NCI-H2081 treated with DMSO at 0.1 percent for 48 hours (cell line): ENCODE measurements at places on chromosomes 1 and 21.

DNA sequence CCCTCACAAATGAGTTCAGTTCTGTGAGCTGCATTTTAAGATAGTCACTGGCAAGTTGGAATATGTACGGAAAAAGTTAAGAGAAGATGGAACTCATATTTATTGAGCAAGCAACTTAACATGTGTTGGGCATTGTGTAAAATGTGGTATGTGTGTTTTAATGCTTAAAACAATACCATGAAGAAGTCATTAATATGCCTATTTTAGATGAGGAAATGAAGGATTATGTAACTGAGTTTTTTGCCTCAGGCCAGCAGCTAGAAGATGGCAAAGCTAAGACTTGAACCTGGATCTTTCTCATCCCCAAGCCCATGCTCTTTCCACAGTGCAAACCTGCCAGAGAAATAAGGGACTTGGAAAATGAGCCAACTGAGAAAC lies 48.9 kb downstream of the SPATA46 start:
- DNase-seq = no peak

- peak; percentile 63 for DNase-seq
Observed at GRCh38 chr1:158485455-158485854, 13.4 kb downstream of the OR10R2 start.

GRCh38 chr1:220219865-220220698 lies 52.2 kb downstream of the RAB3GAP2 start:
- no peak for DNase-seq

DNA sequence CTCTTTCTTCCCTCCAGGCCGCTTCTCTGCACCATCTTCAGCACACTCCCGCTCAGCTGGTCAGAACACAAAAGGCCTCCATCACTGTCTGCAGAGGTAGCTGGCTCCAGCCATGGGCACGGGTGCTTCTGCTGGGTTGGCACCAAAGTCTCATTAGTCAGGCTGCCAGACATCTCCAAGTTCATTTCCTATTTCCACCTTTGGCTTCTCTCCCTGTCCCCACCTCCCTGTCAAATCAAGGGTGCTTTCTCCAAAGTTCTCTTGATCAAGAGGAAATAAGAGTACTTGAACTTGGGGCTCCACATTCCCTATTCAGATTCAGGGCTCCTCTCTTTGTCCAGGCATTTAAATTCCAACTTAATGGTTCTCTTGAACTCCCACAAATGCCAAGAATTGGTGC lies 33.9 kb upstream of the GRIK3 start:
- no peak for DNase-seq
